ENCODE measurements at places on chromosomes 5 and 9.

DNA sequence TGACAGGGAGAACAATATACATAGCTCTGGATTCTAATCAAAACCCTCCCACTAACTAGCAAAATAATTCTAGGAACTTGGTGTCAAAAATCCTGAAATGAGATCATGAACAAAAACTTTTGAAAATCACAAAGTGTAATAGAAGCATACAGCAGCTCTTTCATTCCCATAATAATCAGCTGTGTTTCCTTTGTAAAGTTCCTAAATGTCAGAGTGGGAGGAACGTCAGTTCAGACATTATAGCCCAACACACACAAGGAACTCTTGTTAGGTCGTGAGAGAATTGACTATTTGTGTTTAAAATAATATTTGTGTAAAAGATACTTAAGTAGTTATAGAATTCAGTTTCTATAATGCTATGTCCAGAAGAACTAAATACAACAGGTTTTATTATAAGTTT, 312.8 kb downstream of the SEMA5A start:
- DNase-seq = no peak

DNA sequence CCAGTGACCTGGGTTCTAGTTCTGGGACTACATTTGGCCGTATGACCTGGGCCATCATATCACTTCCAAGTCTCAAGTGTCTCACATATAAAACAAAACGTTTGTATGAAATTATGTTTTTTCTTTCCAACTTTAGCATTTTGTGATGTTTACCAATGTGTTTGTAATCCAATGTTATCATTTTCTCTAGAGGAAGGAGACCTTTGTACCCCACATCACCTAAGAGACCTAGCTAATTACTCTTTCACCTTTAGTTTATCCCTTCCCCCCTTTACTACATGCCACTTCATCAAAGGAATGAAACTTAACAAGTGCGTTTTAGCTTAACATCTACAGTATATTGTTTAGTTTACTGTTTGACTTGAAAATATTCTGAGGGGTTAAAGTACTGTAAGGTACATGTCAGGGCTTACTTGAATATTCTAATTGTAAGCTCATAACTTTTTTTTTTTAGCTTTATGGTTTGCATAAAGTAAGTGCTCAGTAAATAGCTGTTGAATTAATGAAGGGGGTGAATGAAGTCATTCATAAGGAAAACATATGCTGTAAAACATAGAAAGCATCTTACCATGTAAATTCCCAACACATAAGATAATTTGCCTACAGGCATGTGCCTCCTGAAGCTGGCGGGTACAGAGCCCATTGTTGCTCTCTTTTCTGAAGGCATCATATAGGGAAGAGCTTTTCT, 2.9 kb downstream of the PIP5K1B start:
- DNase-seq = no peak

DNA sequence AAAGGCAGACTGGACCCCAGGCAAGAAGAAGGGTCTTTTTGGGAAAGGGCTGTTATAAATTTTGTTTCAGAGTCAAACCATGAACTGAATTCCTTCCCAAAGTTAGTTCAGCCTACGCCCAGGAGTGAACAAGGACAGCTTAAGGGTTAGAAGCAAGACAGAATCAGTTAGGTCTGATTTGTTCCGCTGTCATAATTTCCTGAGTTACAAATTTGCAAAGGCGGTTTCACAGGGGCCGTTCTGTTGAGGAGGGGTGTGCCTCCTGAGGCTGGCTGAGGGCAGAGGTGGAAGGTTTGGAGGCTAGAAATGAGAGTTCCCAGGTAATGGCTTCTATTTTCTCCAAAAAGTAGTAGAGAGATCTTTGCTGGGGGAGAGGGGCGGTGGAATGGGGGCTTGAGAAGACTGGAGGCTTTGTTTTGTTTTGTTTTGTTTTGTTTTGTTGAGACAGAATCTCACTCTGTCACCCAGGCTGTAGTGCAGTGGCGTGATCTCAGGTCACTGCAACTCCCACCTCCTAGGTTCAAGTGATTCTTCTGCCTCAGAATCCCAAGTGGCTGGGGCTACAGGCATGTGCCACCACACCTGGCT, 4.1 kb upstream of the CERCAM start:
- DNase-seq = no peak

DNA sequence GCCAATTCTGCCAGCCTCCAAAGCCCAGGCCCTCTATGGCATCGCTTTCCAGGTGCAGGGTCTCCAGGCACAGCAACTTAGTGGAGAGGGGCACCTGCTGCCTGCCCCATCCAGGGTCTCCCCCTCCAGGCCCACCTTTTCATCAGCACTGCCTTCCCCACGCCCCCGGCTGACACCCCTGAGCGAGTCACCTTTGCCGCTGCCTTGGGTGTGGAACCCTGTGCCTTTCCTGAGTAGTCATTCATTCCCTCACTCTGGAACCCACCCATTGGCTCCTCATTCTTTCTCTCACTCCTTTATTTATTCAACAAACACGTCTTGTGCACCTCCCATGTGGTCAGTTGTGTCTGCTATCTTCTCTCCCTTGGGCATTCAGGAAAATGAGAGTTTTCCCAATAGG, 14.5 kb upstream of the RPL26L1 start:
- DNase-seq = no peak

GRCh38 chr9:113781381-113781780, 94.7 kb upstream of the ZNF618 start:
- no peak for DNase-seq

- no peak for DNase-seq
Measured at GRCh38 chr9:130763331-130764171, 70.0 kb downstream of the EXOSC2 start.

- no peak for DNase-seq
Measured at GRCh38 chr5:76670508-76670907, 45.4 kb upstream of the F2R start.

- no peak for DNase-seq
Measured at GRCh38 chr5:15266841-15267240, 233.1 kb upstream of the FBXL7 start.

DNA sequence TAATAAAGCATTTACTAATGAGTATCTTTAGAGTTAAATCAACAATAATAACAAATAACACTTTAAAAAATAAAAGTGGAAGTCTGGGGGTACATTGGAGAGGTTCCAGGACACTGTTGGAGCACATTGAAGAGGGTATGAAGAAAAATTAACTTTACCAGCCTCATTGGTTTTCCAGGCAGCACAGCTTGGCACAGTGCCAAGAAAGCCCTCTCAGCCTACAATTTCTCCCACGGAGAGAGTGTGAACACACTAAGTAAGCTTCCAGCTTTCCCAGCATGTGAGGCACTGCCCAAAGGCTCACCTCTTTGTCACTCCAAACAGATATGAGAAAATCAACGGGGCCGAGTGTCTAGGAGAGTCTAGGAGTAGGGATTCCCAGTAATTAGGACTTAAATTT, 1912.8 kb upstream of the NUDT12 start:
- DNase-seq = no peak

- DNase-seq = no peak
Measured at GRCh38 chr5:60688980-60689379, 11.0 kb downstream of the DEPDC1B start.

DNA sequence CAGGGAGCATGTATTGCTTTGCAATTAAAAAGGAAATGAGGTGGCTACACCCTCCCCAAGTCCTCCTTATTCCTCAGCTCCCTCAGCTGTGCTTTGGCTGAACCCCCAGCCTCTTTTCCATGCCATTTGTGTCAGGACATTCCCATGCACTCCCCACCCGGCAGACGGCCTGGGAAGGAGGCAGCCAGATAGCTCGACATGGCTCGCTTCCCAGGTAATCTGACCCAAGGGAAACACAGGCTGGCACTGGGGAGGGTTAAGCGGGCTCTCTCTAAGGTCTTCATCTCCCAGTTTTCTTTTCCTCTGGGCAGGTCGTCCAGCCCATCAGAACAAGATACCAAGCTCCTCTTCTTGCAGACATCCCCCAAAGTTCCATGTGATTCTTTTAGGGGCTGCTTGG, 31.2 kb downstream of the BTNL9 start:
- DNase-seq = no peak

DNA sequence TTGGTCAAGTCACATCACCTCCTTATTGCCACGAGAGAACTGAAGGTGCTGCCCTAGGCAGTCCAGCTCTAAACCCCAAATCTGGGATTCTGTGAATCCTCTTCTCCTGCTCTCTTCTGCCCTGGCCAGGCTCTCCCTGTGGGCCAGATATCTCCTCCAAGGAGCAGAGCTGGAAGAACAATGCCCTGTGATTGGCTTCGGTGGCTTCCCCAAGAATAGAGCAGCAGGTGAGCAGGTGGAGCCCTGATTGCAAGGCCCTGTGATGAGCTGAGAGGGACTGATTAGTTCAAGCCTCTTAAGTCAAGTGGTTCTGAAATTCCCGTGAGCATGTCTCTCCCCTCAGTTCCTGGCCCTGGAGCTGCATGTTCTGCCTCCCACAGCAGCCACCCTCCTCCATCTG, 175.3 kb upstream of the BRINP1 start:
- DNase-seq = no peak

DNA sequence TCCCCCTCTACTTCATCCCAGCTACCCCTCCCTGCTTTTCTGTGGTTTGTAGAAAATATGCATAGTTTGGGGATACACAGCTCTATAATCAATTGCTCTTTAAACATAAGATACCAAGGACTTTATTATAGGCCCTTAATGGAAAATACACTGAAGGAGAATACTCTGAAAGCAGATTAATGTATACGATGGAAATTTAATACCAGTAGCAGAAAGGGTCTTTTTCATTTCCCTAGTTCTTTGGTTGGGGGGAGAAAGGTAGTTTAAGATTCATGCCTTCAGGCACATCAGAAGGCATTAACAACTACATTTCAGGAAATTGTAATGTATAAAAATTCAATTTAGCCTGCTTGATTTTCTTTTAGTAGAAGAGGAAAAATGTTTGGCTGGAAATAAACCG, 452.9 kb upstream of the ZNF608 start:
- DNase-seq = no peak

- no peak for DNase-seq
Measured at GRCh38 chr9:135766707-135767106, 64.7 kb downstream of the KCNT1 start.

DNA sequence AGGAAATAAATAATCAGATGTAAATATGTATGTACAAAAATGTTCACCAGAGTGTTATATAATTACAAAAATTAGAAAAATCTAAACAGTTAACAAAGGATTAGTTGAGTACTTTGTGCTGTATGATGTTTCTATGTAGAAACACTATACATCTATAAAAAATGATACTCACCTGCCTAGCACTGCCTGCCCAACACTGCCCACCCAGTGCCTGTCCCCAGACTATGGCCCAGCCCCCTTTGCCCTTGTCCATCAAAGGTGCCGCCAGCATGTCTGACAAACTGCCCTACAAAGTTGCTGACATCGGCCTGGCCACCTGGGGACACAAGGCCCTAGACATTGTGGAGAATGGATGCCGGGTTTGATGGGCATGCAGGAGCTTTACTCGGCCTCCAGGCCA, 6.1 kb upstream of the MEGF9 start:
- no peak for DNase-seq

DNA sequence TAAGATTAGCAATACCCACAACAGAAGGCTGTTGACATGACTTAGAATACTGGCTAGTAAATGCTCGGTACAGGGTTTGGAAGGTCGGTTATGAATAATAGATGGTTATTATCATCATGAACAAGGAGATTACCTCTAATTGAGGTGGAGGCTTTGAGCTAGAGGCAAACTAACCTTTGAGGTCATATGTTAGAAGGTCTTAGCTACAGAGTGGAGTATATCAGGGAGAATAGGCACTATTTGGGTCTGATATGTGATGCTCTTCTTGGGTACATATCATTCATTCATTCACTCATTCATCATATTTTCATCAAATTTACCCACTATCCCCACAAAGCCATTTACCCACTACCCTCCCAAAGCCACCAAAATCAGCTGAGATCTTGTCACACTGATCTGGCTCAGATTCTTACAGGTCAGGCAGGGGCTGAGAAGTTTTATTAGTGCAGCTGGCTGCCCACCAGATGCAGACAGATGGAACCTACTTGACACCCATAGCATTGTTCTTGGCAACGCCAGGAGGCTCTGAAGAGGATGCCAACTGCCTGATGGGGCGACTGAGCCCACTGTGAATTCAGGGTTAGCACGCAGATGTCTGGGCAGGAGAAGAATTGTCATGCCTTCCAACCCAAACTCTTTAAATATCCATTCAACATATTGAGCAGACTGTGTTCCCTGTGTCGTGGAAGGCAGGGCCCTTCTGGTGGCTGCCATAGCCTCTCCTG, 90.2 kb upstream of the SH3PXD2B start:
- DNase-seq = no peak

All from inflammatory macrophage treated with lipopolysaccharide for 1 hour (primary cell).